ENCODE measurements at places on chromosomes 6 and 20. TPM values are rescaled to one million over a fixed set of nuclear protein-coding genes. Genes with fewer than 3 reads are reported as not detected.

DNA sequence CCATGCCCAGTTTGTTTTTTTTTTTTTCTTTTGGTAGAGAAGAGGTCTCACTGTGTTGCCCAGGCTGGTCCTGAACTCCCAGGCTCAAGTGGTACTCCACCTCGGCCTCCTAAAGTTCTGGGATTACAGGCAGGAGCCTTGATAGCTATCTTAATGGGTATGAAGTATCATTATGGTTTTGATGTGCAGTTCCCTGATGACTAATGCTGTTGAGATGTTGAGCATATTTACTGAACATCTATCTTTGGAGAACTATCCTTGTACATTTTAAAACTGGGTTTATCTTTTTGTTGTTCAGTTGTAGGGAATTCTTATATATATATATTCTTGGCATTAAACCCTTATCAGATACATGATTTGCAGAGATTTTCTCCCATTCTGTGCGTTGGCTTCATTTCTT lies 21.4 kb upstream of the MYL9 start:
- DNase-seq: no peak
- no peaks in the 10 kb centered on the region for H3K27me3 ChIP-seq
- H3K4me1 ChIP-seq: peaks cover 15% of the 10 kb centered on the region
- H3K4me3 ChIP-seq: no peak overlapping the region
- no peak overlapping the region for H3K27ac ChIP-seq
- peaks cover 16% of the 10 kb centered on the region for H3K36me3 ChIP-seq

GRCh38 chr6:107304421-107305025 lies 154.8 kb downstream of the PDSS2 start:
- no peak overlapping the region for H3K4me3 ChIP-seq
- DNase-seq: no peak
- H3K36me3 ChIP-seq: no peaks in the 10 kb centered on the region
- H3K27ac ChIP-seq: no peak overlapping the region
- no peaks in the 10 kb centered on the region for H3K4me1 ChIP-seq

GRCh38 chr6:41560431-41561192 lies 14.4 kb downstream of the FOXP4 start:
- H3K27ac ChIP-seq: peak overlapping the region; percentile 58
- H3K4me3 ChIP-seq: peak overlapping the region; percentile 86
- H3K36me3 ChIP-seq: no peaks in the 10 kb centered on the region
- peak; percentile 91 for DNase-seq
- H3K4me1 ChIP-seq: peaks cover 24% of the 10 kb centered on the region

GRCh38 chr6:84065693-84066290 lies 32.2 kb downstream of the MRAP2 start:
- H3K4me3 ChIP-seq: no peak overlapping the region
- no peak overlapping the region for H3K27ac ChIP-seq
- no peaks in the 10 kb centered on the region for H3K27me3 ChIP-seq
- no peak for DNase-seq
- H3K36me3 ChIP-seq: no peaks in the 10 kb centered on the region

GRCh38 chr20:38671186-38671585 lies 53.1 kb upstream of the SLC32A1 start:
- peaks cover 31% of the 10 kb centered on the region for H3K27me3 ChIP-seq
- H3K36me3 ChIP-seq: no peaks in the 10 kb centered on the region

GRCh38 chr20:53760025-53760441 lies 166.4 kb upstream of the ZNF217 start:
- H3K4me1 ChIP-seq: peaks cover 31% of the 10 kb centered on the region
- DNase-seq: peak; percentile 66
- no peaks in the 10 kb centered on the region for H3K27me3 ChIP-seq
- H3K36me3 ChIP-seq: no peaks in the 10 kb centered on the region

CDH26 gene
- 1.8 TPM for polyA plus RNA-seq

GRCh38 chr6:139429580-139430145 lies 55.2 kb upstream of the CITED2 start:
- no peaks in the 10 kb centered on the region for H3K36me3 ChIP-seq
- no peak overlapping the region for H3K4me3 ChIP-seq
- DNase-seq: no peak
- no peak overlapping the region for H3K27ac ChIP-seq

GRCh38 chr6:9532621-9533557 lies 882.0 kb downstream of the TFAP2A start:
- H3K27me3 ChIP-seq: no peaks in the 10 kb centered on the region
- H3K4me1 ChIP-seq: no peaks in the 10 kb centered on the region
- no peak overlapping the region for H3K4me3 ChIP-seq
- no peak overlapping the region for H3K27ac ChIP-seq

- peaks cover 30% of the 10 kb centered on the region for H3K4me1 ChIP-seq
- no peak overlapping the region for H3K4me3 ChIP-seq
- peaks cover 3% of the 10 kb centered on the region for H3K36me3 ChIP-seq
- no peaks in the 10 kb centered on the region for H3K27me3 ChIP-seq
- H3K27ac ChIP-seq: peak overlapping the region; percentile 45
These were observed 36.8 kb upstream of the SMIM29 start for GRCh38 chr6:34285448-34286164.

DNA sequence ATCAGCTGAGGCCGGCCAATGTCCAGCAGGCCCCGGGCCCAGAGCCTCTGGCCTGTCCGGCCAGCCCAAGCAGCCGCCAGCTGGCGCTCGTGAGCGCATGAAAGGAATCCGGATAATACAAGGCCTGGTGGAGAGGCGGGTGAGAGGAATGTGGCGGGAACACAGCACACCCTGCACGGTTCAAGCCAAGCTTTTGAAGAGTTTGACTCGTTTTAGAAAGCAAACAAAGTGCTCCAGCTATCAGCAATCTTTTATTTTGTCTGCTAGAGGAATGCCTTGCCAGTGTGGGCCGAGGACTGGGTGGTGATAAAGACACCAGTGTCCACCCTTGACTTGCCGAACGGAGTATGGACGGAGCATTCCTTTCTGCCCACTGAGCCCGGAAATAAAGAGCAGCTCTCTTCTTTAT lies 9.3 kb upstream of the NEDD9 start:
- peaks cover 42% of the 10 kb centered on the region for H3K36me3 ChIP-seq
- peaks cover 6% of the 10 kb centered on the region for H3K4me1 ChIP-seq
- no peak overlapping the region for H3K27ac ChIP-seq
- H3K4me3 ChIP-seq: no peak overlapping the region
- no peak for DNase-seq
- H3K27me3 ChIP-seq: no peaks in the 10 kb centered on the region

PLG gene
- polyA plus RNA-seq: not detected

- H3K36me3 ChIP-seq: no peaks in the 10 kb centered on the region
- H3K27ac ChIP-seq: no peak overlapping the region
- H3K27me3 ChIP-seq: no peaks in the 10 kb centered on the region
- H3K4me3 ChIP-seq: no peak overlapping the region
- no peaks in the 10 kb centered on the region for H3K4me1 ChIP-seq
These were observed 9.9 kb upstream of the ID4 start for GRCh38 chr6:19827247-19827646.

- H3K4me3 ChIP-seq: no peak overlapping the region
- peaks cover 15% of the 10 kb centered on the region for H3K4me1 ChIP-seq
- peak; percentile 73 for DNase-seq
- H3K27me3 ChIP-seq: no peaks in the 10 kb centered on the region
These were observed 19.2 kb downstream of the MRPS18A start for GRCh38 chr6:43668151-43669028.

- no peak for DNase-seq
- H3K27me3 ChIP-seq: no peaks in the 10 kb centered on the region
- H3K4me1 ChIP-seq: no peaks in the 10 kb centered on the region
- no peaks in the 10 kb centered on the region for H3K36me3 ChIP-seq
- H3K27ac ChIP-seq: no peak overlapping the region
- H3K4me3 ChIP-seq: no peak overlapping the region
These were observed 154.6 kb downstream of the ZNF217 start for GRCh38 chr20:53439046-53439445.

GSTA1 gene
- not detected for polyA plus RNA-seq

HMGN3 gene
- 40.1 TPM for polyA plus RNA-seq

ITPR3 gene
- 70.2 TPM for polyA plus RNA-seq

DNA sequence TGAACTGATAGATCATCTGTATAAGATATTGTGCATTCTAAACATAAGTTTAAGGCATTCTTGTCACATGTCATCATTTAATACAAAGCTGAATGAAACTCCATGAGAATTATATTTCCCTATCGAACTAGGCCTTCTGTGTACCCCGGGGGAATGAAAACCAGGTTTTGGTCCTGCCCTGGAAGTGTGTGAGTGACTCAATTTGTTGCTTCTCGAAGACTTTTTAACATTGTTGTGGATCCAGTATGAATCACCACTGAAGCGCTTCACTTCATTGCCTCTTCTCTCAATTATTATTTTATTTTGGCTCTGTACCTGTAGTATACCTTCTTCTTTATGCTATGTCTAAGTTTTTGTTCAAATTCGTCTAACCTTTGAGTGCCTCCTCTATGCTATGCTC lies 150.8 kb downstream of the GRIK2 start:
- no peak overlapping the region for H3K27ac ChIP-seq
- H3K27me3 ChIP-seq: no peaks in the 10 kb centered on the region
- H3K36me3 ChIP-seq: no peaks in the 10 kb centered on the region
- H3K4me1 ChIP-seq: no peaks in the 10 kb centered on the region
- DNase-seq: no peak
- H3K4me3 ChIP-seq: no peak overlapping the region

DNA sequence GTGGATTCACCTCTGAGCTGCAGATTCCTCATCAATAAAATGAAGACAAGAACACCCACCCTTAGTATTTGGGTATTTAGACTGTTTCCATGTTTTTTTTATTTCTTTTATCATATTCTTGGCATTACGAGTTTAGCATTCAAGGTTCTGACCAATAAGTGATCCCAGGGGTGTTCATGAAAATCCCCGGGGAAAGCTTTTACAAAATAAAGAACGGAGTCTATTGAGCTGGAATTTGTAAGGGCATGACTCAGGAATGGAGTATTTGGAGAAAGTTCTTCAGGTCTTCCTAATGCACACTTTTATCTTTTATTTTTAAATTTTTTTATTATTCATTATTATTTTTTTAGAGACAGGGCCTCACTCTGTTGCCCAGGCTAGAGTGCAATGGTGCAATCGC lies 19.4 kb upstream of the TOX2 start:
- H3K4me3 ChIP-seq: no peak overlapping the region
- no peaks in the 10 kb centered on the region for H3K36me3 ChIP-seq
- H3K4me1 ChIP-seq: no peaks in the 10 kb centered on the region
- H3K27me3 ChIP-seq: no peaks in the 10 kb centered on the region
- no peak for DNase-seq

NKAPL gene
- not detected for polyA plus RNA-seq

DNA sequence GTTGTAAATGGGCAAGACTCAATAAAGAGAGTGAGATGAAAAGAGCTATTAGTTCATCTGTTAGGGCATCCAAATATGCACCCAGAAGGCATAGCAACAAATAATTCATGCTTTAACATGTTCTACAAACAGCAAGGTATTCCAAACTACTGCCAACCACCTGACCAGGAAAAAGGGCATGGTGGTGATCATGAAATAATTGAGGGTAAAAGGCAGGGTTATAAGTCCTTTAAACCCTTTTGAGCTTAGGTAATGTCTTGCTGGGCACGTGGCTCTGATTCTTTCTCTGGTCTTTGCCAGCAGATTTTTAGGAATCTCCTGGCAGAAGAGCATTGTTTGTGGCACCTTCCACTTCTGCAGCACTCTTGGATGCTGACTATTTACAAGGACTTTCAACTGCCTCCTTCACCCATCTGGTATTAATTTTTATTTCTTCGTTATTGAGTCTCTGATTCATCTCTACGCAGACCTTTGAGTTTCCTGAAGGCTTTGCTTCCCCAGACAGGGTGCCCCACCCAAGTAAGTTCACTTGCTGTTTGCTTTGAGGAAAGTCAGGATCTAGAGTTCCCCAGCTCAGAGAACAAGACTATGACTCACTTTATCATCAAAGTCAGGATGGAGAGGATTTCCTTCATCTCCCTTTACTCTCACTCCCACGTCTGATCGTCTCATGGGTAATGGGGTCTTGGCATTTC lies 83.4 kb upstream of the NEDD9 start:
- no peak overlapping the region for H3K4me3 ChIP-seq
- H3K4me1 ChIP-seq: peaks cover 7% of the 10 kb centered on the region
- peaks cover 12% of the 10 kb centered on the region for H3K36me3 ChIP-seq
- H3K27ac ChIP-seq: no peak overlapping the region

- no peak overlapping the region for H3K27ac ChIP-seq
- H3K27me3 ChIP-seq: no peaks in the 10 kb centered on the region
- DNase-seq: no peak
- no peak overlapping the region for H3K4me3 ChIP-seq
- no peaks in the 10 kb centered on the region for H3K36me3 ChIP-seq
These were observed 395.4 kb downstream of the ARHGAP18 start for GRCh38 chr6:129314575-129314974.

RTEL1 gene
- 15.1 TPM for polyA plus RNA-seq

DNA sequence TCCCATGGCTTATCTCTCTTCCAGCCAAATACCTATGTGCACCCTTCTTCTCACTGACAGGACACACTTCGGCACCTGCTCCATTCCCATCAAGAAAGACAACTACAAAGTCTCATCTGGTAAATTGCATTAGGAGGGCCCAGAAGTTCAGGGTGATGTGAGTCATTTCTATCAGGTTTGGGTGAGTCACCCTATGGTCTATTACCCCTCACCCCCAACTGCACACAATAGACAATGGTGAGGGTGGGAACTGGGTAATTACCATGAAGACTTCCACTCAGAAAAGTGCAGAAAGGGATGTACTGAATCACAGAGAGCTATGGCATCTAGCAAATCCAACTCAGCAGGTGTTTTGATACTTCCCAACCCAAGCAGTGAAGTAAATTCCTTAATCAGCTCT lies 54.8 kb downstream of the OPN5 start:
- no peaks in the 10 kb centered on the region for H3K4me1 ChIP-seq
- no peak for DNase-seq
- H3K27me3 ChIP-seq: no peaks in the 10 kb centered on the region
- no peaks in the 10 kb centered on the region for H3K36me3 ChIP-seq
- H3K27ac ChIP-seq: no peak overlapping the region
- no peak overlapping the region for H3K4me3 ChIP-seq

GRCh38 chr6:143060806-143061596 lies at the start of gene AIG1:
TSS of gene AIG1 (plus strand) at chr6:143060889. CDS start at chr6:143060926, 37 bp downstream.
- no peaks in the 10 kb centered on the region for H3K27me3 ChIP-seq
- peak; percentile 84 for DNase-seq
- H3K36me3 ChIP-seq: no peaks in the 10 kb centered on the region

GRCh38 chr6:13013681-13014503 lies 297.3 kb downstream of the PHACTR1 start:
- peak; percentile 17 for DNase-seq
- no peaks in the 10 kb centered on the region for H3K36me3 ChIP-seq
- peak overlapping the region; percentile 44 for H3K4me3 ChIP-seq
- no peaks in the 10 kb centered on the region for H3K27me3 ChIP-seq

LAMA2 gene
- 0.25 TPM for polyA plus RNA-seq

DNA sequence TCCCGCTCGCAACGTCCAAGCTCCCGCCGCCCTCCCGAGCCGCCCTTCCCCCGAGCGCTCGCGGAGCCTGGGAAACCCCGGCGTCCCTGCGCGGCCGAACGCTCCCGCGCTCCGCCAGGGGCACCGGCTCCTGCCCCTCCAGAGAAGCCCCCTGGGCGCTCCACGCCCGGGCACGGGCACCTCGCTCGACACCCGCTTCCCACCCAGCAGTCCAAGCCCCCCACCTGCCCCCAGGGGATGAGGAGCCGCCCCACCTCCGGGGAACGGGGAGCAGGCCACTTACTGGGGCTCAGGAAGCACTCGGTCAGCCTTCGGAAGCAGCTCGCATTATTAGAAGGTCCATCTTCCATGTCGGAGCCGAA lies 1.4 kb downstream of the PDE10A start:
- H3K27me3 ChIP-seq: no peaks in the 10 kb centered on the region
- H3K4me1 ChIP-seq: no peaks in the 10 kb centered on the region
- H3K4me3 ChIP-seq: no peak overlapping the region
- no peak for DNase-seq

Data from B cell (primary cell).